Upper lobe of left lung (tissue), 6 donors: ENCODE measurements at places on chromosomes 2 and 18.

- H3K4me3 ChIP-seq: no peak overlapping the region
- no peaks in the 10 kb centered on the region for H3K36me3 ChIP-seq
- no peaks in the 10 kb centered on the region for H3K27me3 ChIP-seq
- peaks cover 2% of the 10 kb centered on the region for H3K4me1 ChIP-seq
- DNase-seq: no peak
- no peak overlapping the region for H3K27ac ChIP-seq
These were observed 65.4 kb downstream of the PDE1A start for GRCh38 chr2:182361477-182361876.

- H3K4me3 ChIP-seq: no peak overlapping the region
- no peak overlapping the region for H3K27ac ChIP-seq
- peak; percentile 66 for DNase-seq
- H3K27me3 ChIP-seq: no peaks in the 10 kb centered on the region
These were observed 89.0 kb downstream of the MARCHF4 start for GRCh38 chr2:216283038-216283900.

GRCh38 chr2:1339388-1340140 is 73.7 kb upstream of the TPO start:
- no peak for DNase-seq
- no peak overlapping the region for H3K27ac ChIP-seq
- no peak overlapping the region for H3K4me3 ChIP-seq
- no peaks in the 10 kb centered on the region for H3K4me1 ChIP-seq
- H3K27me3 ChIP-seq: no peaks in the 10 kb centered on the region

DNA sequence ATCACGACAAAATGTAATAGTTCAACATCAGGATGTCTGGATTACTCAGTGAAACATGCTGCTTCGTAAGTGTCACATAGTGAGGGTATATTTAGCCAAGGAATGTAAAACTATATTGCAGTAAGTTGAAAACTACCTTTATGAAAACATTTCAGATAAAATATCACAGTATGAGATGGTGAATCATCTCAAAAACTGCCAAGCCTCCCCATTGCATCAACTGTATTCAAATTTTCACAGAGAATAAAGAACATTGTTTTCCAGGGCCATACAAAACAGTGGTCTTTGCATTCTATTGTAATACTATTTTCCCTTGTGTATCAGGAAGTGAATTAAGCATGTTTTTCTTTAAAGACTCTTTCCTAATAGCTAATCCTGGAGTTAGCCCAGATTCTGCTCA is 47.6 kb upstream of the MSTN start:
- no peak overlapping the region for H3K4me3 ChIP-seq
- no peaks in the 10 kb centered on the region for H3K27me3 ChIP-seq
- no peak for DNase-seq
- no peaks in the 10 kb centered on the region for H3K36me3 ChIP-seq
- no peaks in the 10 kb centered on the region for H3K4me1 ChIP-seq
- H3K27ac ChIP-seq: no peak overlapping the region

DNA sequence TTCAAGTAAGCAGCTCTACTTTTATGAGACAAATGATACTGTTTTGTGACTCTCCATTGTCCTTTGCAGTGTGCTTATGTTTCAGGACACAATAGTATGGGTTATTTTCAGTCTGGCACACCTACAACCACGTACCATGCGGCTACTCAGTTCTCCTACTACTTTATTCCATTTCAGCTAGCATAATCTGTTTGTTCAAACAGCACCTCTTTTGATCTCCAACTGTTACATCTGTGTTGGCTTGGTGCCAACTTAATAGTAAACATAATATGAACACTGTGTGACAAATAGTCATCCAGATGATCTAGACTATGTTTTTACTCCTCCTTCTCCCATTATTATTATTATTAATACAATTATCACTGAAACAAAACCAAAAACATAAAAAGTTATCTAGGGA is 40.5 kb downstream of the MYO3B start:
- no peaks in the 10 kb centered on the region for H3K36me3 ChIP-seq
- no peak overlapping the region for H3K27ac ChIP-seq
- H3K4me1 ChIP-seq: no peaks in the 10 kb centered on the region
- DNase-seq: no peak

DNA sequence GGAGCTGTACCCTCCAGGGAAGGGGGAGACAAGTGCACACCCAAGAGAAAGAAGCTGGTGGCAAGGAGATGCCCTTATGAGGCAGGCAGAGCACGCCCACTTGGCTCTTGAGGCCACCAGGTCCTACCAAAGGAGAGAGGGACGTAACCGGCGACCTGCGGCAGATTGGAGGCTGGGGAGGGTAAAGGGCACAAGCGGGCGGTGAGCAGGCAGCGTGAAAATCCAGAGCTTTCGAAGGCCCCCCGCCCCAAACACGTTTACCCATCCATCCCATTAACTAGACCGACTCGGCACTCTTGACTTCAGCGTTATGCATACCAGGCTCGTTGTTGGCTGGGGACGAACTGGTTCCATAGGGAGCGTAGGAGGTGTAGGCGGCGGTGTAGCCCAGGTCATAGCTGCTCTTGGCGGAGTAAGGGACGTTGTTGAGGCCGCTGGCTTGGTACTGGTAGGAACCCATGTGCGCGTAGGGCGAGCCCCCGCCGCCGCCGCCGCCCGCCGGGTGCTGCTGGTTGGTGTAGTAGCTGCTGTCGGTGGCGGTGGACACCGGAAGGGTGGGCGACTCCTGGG is 794 bp downstream of the DLX2 start:
- H3K27ac ChIP-seq: no peak overlapping the region
- H3K4me1 ChIP-seq: peaks cover 72% of the 10 kb centered on the region
- no peaks in the 10 kb centered on the region for H3K36me3 ChIP-seq
- H3K27me3 ChIP-seq: no peaks in the 10 kb centered on the region
- H3K4me3 ChIP-seq: peak overlapping the region; percentile 50
- DNase-seq: no peak

- H3K27me3 ChIP-seq: no peaks in the 10 kb centered on the region
- no peak for DNase-seq
- peaks cover 3% of the 10 kb centered on the region for H3K4me1 ChIP-seq
These were observed 56.1 kb downstream of the SETBP1 start for GRCh38 chr18:44736664-44737380.

- no peak for DNase-seq
- no peaks in the 10 kb centered on the region for H3K27me3 ChIP-seq
- H3K4me3 ChIP-seq: no peak overlapping the region
- H3K4me1 ChIP-seq: no peaks in the 10 kb centered on the region
- H3K36me3 ChIP-seq: no peaks in the 10 kb centered on the region
- no peak overlapping the region for H3K27ac ChIP-seq
These were observed 6.5 kb downstream of the DIPK1C start for GRCh38 chr18:74450626-74451025.

GRCh38 chr18:24485681-24486080 is 25.2 kb downstream of the HRH4 start:
- H3K4me3 ChIP-seq: no peak overlapping the region
- no peaks in the 10 kb centered on the region for H3K27me3 ChIP-seq
- no peak overlapping the region for H3K27ac ChIP-seq
- no peaks in the 10 kb centered on the region for H3K4me1 ChIP-seq
- H3K36me3 ChIP-seq: no peaks in the 10 kb centered on the region
- DNase-seq: no peak

- no peaks in the 10 kb centered on the region for H3K36me3 ChIP-seq
- DNase-seq: no peak
- no peaks in the 10 kb centered on the region for H3K27me3 ChIP-seq
- H3K4me3 ChIP-seq: no peak overlapping the region
These were observed 3.3 kb downstream of the DYSF start for GRCh38 chr2:71456617-71457016.

DNA sequence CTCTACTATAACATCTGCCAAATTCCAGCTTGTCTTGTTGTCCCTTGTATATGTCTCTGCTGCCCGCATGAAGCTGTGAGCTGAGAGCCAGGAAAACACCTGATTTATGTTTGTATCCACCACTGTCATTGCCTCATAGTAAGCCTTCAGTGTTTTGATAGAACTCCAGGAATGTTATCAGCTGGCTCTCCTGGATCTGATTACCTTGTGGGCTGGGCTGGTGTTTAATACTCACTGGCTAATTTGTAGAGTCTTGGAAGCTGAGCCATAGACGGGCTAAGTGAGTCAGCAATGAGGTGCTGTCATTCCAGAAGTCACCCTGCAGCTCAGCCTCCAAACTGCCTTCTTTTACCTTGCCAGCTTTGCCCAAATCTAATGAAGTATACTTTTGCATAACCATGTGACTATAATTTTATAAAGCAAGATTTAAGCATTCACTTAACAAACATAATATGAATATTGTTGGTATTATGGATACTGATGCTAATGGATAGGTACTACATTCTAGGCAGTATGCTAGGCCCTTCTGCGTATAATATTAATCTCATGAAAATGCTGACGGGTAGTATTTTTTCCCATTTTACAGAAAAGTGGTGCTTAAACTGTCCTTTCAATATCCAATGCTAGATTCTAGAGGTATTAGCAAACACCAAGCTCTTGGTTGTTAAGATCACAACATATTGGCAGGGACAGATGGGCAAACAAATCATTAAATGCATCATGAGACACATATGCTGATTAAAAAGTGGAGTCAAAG is 62.7 kb upstream of the GATA6 start:
- H3K4me3 ChIP-seq: no peak overlapping the region
- no peaks in the 10 kb centered on the region for H3K27me3 ChIP-seq
- no peak for DNase-seq
- H3K4me1 ChIP-seq: peaks cover 7% of the 10 kb centered on the region
- H3K27ac ChIP-seq: no peak overlapping the region

- H3K27me3 ChIP-seq: no peaks in the 10 kb centered on the region
- H3K4me1 ChIP-seq: no peaks in the 10 kb centered on the region
- no peaks in the 10 kb centered on the region for H3K36me3 ChIP-seq
- DNase-seq: no peak
- H3K27ac ChIP-seq: no peak overlapping the region
These were observed 324.1 kb downstream of the LPIN1 start for GRCh38 chr2:12070581-12070980.
